ENCODE measurements at places on chromosomes 12 and 14.

DNA sequence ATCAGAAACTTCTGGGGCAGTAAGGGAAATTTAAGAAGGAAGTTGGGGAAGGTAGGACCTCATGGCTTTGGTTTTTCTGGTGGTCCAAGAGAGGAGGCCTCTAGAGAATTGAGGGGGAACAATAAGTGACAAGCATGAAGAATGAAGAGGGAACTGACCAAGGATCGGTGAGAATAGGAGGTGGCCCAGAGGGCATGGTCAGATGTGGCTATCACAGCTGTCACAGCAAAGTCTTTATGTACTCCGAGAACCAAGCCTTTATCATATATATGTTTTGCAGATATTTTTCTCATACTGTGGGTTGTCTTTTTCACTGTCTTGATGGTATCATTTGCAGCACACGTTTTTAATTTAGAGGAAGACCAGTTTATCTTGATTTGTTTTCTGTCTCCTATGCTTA lies 64.3 kb downstream of the PPP2R5C start:
- no peak for DNase-seq

GRCh38 chr12:22231836-22232235 lies 102.7 kb downstream of the ST8SIA1 start:
- no peak for DNase-seq

DNA sequence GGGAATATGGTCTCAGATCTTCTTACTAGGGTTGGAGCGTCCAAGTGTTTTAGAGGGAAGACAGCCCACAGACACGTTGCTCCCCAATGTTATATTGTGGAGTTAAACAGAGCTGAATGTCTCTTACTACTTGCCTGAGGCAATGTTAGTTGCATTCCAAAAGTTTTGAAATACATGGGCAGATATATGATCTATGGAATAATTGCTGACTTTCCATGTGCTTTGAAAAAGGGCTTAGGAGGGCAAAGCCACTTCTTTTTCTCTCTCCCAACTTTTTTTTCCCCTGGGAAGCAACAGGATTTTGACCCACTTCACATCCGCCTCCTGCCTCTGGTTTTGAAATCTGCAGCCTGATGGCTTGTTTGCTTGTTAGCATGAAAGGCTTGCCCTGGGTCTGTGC lies 33.7 kb upstream of the PAX9 start:
- DNase-seq, result no peak

GRCh38 chr14:65352964-65353530 lies 59.5 kb upstream of the FUT8 start:
- no peak for DNase-seq

DNA sequence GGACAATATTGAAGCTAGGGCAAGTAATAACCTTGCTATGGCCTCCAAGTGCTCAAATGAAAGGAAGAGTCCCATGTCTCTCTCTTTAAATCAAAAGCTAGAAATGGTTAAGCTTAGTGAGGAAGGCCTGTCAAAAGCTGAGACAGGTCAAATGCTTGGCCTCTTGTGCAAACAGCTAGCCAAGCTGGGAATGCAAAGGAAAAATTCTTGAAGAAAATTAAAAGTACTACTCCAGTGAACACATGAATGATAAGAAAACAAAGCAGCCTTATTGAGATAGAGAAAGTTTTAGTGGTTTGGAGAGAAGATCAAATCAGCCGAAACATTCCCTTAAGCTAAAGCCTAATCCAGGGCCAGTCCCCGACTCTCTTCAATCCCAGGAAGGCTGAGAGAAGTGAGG lies 84.1 kb upstream of the PLEKHA5 start:
- DNase-seq, result no peak

- DNase-seq, result no peak
Observed at GRCh38 chr14:98564006-98564405, 708.0 kb downstream of the BCL11B start.

- no peak for DNase-seq
Observed at GRCh38 chr14:22780105-22780679, 13.7 kb downstream of the OXA1L start.
